Naive thymus-derived CD4-positive, alpha-beta T cell (primary cell): ENCODE measurements at places on chromosomes 16 and 17.

DNA sequence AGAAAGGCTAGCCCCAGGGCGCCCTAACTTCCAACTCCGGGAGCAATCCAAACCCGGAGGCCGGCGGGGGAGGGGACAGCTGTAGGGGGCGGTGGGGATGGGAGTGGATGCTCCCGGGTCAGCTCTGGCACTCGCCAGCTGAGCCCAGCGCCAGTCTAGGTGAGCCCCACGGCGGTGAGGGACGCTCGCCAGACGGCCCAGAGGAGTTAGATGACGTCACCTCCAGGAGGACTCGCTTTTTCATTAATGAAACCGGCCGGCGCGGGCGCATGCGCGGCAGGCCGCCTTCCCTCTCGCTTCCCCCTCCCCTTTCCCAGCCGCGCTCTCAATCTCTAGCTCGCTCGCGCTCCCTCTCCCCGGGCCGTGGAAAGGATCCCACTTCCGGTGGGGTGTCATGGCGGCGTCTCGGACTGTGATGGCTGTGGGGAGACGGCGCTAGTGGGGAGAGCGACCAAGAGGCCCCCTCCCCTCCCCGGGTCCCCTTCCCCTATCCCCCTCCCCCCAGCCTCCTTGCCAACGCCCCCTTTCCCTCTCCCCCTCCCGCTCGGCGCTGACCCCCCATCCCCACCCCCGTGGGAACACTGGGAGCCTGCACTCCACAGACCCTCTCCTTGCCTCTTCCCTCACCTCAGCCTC is at the start of gene NF1:
NF1 (plus strand) TSS at position 378 of the 636 bp plus-strand sequence. CDS start 333 bp downstream, outside the sequence.
- DNase-seq: peak; percentile 57

DNA sequence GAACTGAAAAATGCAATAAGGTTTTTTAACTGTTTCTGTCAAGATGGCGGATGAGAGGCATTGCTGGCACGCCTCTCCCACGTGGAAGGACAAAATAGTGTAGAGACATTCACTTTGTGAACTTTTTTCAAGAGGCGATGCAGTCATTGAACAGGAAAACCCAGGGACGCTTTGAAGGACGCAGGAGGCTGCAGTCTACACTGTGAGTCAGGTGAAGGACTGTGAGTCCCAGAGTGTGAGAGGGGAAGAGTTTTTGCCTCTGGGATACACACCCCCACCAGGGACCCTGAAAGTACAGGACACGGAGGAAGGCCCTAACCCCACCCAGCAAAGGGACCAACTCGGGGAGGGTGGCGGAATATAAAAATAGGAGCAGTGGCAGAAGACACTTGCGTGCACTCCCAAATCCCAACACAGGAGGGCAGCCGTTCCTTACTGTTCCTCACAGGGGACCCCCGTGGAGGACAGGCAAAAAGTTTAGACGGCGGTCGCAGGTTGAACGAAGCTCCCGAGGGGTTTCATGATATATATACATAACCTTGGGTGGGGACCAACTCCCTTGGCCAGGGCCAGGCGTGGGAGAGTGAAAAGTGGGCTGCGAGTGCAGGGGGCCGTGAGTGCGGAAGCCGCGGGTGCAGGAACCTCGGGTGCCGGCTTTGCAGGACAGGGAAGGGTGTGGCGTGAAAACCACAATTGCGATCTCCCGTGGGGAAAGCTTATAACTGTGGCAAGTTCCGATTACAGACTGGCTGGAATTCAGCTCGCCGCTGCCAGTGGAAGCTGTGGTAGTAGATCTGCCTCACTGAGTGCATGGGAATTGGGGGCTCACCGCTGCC is 82.0 kb upstream of the ALOX12 start:
- peak; percentile 48 for DNase-seq

GRCh38 chr16:72565106-72565505 is 393.2 kb upstream of the PMFBP1 start:
- no peak for DNase-seq

DNA sequence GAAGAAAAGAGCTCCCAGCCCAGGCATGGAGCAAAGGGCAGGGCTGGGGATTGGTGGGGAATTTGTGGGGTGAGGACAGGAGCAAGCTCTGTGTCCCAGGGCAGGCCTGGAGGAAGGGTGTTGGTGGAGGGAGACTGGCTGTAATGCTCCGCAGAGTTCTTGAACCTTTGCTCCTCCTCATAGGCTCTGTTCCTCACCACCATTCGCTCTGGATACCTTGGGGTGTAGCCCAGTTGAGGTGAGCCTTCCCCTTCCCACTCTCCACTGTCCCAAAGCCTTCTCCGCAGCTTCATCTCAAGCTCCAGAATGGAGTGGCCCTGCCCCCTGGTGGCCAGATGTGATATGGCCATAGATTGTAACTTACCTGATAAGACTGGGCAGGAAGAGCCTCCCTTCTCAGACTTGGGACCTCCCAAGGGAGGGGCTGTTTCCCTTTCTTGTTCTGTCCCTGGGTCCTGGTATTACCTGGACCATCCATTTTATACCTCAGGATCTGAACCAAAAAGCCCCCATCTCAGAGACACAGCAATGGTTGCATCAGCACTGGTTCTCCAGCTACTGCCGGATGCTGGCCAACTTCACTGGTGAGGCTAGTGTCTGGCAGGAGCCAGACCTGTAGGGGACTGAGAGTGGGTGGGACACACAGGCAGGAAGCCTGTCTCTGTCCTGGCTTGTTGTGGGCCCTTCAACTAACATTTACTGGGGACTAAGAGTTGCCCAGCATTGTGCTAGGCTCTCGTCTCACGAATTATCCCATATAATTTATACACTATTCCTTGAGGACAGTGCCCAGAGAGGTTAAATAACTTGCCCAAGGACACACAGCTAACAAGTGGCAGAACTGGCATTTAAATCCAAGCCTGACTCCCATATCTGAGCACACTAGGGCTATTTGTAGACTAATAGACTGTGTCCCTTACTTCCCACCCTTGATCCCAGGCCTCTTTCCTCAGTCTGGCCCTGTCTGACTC is 19.1 kb upstream of the STAC2 start:
- DNase-seq: peak; percentile 82

GRCh38 chr16:66925322-66925840 is at the start of gene RRAD:
Gene RRAD, minus strand, starts transcription at chr16:66925535. Its CDS starts 356 bp downstream, at chr16:66925179.
- no peak for DNase-seq

- no peak for DNase-seq
Measured at GRCh38 chr16:51155199-51155607, 4.1 kb upstream of the SALL1 start.
